ENCODE measurements at places on chromosomes 2 and 18.

GRCh38 chr2:124347209-124347608 is 322.1 kb downstream of the CNTNAP5 start:
- no peak for DNase-seq

DNA sequence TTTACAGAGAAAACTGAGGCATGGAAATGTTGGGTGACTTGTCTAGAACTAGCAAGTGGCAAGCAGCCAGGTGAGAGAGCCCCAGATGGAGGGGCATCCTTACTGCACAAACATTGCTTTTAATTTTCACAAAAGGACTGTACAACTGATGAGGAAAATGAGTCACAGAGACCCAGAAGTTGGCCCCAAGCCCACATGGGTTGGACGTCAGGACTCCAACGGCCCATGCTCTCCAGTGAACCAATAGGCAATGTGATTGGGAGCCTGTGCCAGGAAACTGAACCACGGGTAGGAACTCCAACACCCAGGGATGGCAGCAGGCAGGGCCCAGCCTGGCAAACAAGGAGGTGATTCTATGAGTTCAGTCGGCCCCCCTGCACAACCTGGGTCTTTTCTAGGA is 50.8 kb downstream of the PID1 start:
- no peak for DNase-seq

DNA sequence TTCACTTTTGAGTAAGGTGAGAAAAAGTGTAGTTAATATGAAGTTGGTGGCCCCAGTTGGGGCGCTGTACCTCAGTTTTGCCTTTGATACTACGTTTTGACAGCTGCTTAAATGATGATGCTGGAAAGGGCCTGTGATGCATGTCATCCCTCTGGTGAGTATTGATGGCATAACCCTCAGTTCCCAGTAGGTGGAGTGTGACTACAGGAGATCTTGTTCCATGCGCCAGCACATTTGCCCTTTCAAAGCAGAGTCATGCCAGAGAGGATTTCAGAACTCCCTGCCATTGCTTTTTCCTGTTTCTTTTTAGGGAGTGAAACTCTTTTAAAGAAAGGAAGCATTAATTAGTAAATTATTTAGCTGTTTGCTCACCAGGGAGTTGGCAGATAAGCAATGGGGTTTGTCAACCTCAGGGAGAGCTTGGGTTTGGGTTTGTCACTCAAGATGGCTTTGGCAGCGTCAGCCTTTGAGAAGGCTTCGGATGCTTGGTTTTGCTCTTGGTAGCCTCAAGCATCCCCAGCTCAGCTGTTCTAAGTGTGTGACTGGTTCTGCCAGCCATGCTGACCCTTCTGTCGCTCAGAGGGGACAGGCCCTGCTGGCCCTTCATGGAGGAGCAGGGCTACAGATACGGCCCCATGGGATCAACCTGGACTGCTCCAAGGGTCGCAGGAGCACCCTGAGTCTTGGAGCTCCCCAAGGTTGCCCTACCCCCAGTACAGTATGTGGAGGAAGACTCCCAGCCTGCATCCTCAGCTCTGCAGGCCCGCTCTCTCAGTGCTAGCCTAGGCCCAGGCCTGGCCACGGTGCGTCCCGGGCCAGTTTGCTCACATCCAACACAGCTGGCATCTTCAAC is 29.1 kb downstream of the ARMC9 start:
- DNase-seq: peak; percentile 85

- no peak for DNase-seq
These were observed 148.0 kb downstream of the TTC32 start for GRCh38 chr2:19753818-19754217.

GRCh38 chr2:102295566-102295965 is 15.8 kb upstream of the IL1RL1 start:
- DNase-seq: no peak

DNA sequence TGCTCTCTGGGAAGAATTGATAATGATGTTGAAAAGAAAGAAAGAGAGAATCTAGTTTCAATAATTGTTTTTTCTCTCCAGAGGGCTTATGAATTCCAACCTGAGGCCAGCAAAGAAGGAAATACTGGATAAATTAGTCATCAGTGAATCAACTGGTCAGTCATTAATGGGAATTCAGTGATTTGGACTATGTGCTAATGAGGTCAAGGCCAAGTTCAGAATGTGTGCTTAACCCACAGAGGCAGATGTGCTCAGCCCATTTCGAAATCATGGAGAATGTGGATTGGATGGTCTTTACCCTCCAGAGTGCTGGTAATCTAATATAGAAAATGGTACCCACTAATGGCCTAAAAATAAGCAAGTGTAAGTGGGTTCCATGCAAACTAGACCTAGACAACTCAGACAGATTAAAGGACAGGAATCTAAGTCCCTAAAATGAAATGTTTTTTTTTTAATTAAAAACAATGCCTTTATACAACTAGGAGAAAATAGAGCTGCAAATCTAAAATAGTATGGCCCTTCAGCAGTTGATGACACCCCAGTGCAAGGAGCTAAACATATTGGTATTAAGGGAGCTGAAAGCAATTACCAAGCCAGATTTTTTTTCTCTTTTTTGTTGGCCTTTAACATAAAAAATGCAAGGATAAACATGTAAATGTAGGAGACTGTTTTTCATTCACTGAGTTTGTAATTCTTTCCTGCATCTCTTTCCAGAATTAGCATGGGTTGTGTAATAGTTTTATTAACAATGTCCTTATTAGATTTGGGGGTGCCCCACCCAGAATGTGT is 296.9 kb downstream of the SATB2 start:
- no peak for DNase-seq

- no peak for DNase-seq
These were observed 96.7 kb upstream of the LMAN1 start for GRCh38 chr18:59455728-59456276.

GRCh38 chr2:69080071-69080470 is 67.1 kb downstream of the ANTXR1 start:
- no peak for DNase-seq

GRCh38 chr2:46909771-46910419 is 5.7 kb downstream of the MCFD2 start:
- DNase-seq: no peak

- no peak for DNase-seq
These were observed 7.9 kb downstream of the PMAIP1 start for GRCh38 chr18:59907660-59908059.

DNA sequence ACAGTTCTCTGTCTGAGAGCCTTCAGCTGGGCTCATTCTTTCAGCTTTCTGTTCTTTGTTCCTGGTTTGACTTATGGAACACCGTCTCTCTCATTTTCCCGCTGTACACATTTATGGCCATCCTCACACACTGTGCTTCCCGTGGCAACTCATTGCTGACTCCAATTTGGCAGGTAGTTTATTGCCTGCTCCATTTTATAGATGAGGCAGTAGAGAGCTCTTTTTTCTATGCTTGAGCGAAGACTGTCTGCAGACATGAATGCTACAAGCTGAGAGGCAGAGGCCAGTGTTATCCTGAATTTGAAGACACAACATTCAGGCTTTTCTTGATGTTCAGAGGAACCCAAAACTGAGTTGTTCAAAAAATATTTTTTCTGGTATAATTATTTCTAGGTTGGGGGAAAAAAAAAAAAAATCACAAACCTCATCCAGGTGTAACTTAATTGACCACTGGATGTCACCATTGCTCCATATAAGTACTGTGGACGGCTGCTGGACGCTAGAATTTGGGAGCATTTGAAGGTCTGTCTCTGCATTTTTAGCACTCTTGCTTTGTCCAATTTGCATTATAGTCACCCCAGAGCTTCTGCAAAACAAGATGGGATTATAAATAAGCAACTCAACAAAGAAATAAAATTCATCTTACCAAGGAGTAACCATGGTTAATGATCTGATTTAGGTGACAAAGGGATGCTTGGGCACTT is 83.5 kb downstream of the HRH4 start:
- peak; percentile 17 for DNase-seq

GRCh38 chr2:54704238-54704637 is 19.2 kb upstream of the EML6 start:
- no peak for DNase-seq

GRCh38 chr2:97750017-97750416 is 36.6 kb downstream of the ZAP70 start:
- DNase-seq: no peak

- DNase-seq: no peak
These were observed 2.9 kb upstream of the BCL2L11 start for GRCh38 chr2:111117598-111118480.

- DNase-seq: no peak
These were observed 17.4 kb downstream of the GPR45 start for GRCh38 chr2:105258835-105259350.

- DNase-seq: no peak
These were observed 208.3 kb downstream of the PIK3C3 start for GRCh38 chr18:42163321-42163720.

- DNase-seq: no peak
These were observed 74.6 kb upstream of the BCL11A start for GRCh38 chr2:60628026-60628425.

DNA sequence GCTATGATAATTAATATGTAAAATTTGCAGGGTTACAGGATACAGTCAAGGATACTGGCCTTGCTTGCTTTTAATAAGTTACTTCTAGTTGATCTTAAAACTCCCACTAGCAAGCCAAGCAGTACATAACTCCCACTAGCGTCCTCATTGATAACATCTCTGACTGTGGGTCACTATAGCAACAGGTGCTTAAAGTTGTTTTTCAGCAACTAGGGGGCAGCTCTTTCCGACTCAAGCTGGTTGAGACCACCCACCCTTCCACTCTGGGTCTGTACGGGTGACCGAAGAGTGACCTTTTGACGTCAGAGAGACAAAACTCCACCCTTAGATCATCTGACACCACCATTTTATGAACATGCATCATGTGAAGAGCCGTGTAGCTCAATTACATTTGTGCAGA is 208.6 kb downstream of the MYO1B start:
- no peak for DNase-seq

GRCh38 chr2:177598326-177599138 is 206.0 kb downstream of the AGPS start:
- DNase-seq: peak; percentile 26

GRCh38 chr2:231769170-231770136 is 11.6 kb downstream of the PDE6D start:
- no peak for DNase-seq

GRCh38 chr2:27721335-27721734 is 50.2 kb upstream of the MRPL33 start:
- no peak for DNase-seq

GRCh38 chr18:58113337-58113736 is 69.3 kb downstream of the NEDD4L start:
- no peak for DNase-seq

GRCh38 chr18:11293794-11294193 is 144.4 kb upstream of the PIEZO2 start:
- no peak for DNase-seq

DNA sequence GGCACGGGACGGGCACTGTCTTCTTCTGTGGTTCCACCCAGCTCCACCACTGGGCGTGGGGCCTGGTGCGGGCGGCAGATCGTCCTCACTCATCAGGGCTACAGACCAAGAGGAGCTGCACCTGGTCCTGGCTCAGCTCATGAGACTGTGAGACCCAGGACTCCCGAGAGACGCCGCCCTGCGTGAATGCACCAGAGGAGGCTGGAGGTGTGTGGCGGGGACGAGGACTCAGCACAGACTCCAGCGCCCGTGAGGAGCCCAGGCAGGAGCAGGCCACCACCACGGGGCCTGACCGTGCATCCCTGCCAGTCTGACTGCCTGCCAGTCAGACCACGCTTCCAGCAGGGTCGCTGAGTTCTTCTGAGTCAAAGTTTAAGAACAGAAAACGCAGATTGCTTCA is 112.5 kb upstream of the SALL3 start:
- DNase-seq: no peak

- DNase-seq: no peak
These were observed 98.7 kb downstream of the SLC8A1 start for GRCh38 chr2:40353231-40353630.

DNA sequence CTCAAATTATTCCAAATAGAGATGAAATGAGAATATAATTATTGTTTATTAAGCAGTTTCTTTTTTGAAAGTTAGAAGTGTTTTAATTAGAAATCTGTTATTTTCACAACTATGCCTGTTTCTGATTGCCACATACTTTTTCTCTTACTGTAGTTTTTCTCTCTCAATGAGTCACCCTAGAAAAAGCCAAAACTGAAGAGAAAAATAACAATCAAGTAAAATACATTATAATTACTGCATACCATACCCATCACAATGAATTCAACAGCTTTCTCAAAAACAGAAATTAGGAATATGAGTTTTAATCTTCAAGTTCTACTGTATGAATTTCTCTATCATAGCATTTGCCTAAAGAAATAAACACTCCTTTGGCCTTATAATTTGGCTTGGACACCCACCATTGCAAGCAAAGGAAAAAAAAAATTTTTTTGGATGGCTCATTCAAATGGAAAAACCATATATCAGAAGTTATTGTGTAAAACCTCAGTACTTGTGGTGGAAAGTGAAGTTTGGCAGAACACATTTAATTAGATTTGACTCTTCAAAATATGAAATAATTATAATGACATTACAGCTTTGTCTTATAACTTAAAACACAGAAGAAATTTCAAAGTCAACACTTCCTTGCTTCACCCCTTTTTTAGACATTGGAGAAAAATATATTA is 138.5 kb downstream of the DYM start:
- DNase-seq: no peak

GRCh38 chr18:36025025-36025424 is 42.3 kb downstream of the RPRD1A start:
- DNase-seq: no peak

DNA sequence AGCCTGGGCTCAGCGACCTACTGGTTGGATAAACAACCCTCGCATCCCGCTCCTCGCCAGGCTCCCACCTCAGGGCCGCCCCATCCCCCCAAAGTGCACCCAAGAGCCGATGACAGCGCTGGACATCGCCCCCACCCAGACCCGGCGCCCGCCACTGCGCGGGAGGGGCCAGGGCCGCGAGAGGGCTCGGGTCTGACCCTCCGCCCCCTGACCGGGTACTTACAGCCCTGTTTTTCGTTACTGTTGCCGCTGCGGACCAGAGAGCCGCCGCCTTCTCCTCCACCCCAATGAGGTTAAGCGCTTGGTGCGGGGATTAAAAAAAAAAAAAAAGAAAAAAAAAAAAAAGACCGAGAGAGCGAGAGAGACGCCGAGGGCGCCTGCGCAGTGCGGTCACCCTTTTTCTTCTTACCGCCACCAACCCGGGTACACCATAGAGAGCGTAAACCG is at the start of gene CLASP1:
Gene CLASP1 (minus strand): TSS at position 314 of the 447 bp plus-strand sequence. CDS start 43,567 bp downstream, outside the sequence.
- DNase-seq: no peak

GRCh38 chr2:219060821-219061791 is at the start of gene IHH:
IHH (minus strand) TSS chr2:219060921; CDS start chr2:219060467, 454 bp downstream.
- DNase-seq: no peak

DNA sequence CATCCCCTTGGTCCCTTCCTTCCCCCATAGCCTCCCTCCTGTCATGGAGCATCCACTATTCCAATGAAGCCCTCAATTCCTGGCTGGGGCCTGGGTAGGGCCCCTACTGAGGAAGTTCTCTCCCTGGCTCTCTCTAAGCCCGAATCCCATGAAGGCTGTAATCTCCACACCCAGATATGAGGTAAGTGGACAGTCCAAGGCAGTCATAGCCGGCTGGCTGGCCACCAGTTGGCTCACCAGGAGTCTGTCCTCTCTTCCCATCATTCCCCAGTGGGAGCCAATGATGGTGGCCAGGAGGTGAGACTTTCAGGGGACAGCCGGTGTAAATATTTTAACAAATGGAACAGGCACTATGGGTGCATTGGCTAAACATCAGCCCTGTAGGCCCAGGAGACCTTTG is 6.8 kb upstream of the TAF1B start:
- DNase-seq: no peak

Measured in globus pallidus (tissue), 1 donor.